ENCODE measurements at places on chromosomes 3 and 15.

GRCh38 chr3:157405457-157405856, 31.2 kb upstream of the PTX3 start:
- DNase-seq, result no peak

DNA sequence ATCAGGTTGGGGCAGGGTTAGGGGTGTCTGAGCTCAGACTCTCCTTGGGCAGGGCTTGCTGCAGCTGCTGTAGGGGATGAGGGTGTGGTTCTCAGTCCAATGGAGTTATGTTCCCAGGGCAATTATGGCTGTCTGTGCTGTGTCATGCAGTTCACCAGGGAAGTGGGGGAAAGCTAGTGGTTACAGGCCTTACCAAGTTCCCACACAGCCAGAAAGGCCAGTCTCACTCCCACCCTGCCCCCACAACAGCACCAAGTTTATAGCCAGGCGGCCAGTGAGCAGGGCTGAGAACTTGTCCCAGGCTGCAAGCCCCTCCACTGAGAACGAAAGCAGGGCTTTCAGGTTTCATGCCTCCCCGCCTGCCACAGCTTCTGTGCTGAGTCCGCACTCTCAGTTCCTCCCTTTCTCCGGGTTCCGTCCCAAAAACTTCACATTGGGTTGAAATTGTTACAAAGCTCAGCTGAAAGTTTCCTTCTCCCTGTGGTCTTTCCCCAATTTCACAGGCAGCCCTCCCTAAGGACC, 19.6 kb upstream of the CPOX start:
- no peak for DNase-seq

GRCh38 chr3:173911446-173911845, 513.9 kb downstream of the NLGN1 start:
- no peak for DNase-seq

DNA sequence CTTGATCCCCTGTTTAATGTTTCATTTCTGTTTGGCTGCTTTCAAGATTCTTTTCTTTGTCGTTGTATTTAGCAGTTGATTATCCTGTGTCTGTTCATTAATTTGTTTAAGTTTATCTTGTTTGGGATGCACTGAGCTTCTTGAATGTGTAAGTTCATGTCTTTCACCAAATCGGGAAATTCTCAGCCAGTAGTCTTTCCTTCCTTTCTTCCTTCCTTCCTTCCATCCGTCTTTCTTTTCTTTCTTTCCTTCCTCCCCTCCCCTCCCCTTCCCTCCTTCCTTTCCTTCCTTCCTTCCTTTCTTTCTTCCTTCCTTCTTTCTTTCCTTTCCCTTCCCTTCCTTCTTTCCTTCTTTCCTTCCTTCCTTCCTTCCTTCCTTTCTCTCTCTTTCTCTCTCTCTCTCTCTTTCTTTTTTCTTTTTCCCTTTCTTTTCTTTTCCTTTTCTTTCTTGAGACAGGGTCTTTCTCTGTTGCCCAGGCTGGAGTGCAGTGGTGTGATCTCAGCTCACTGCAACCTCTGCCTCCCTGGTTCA, 35.5 kb upstream of the KLF13 start:
- no peak for DNase-seq

DNA sequence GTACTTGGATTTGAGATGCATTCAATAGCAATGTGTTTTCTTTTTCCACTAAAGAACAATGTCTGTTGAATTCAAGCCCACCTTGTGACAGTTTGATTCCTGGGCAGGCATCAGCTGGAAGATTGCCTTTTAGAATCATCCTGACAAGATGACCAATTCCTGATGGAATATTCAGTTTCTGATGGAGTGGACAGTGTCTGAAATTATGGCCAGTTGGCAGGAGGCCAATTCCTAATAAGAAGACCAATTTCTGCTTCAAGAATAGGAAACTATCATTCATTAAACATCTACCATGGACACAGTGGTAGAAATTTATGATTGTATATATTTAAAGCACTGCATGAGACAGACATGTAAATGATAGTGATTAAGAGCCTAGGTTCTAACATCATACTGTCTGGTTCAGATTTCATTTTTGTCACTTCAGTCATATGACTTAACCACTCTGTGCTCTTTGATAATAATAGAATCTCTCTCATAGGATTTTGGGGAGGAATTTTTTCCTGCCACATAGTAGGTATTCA, 133.6 kb downstream of the CLSTN2 start:
- no peak for DNase-seq

- no peak for DNase-seq
Measured at GRCh38 chr3:71258526-71258925, 325.0 kb downstream of the FOXP1 start.

DNA sequence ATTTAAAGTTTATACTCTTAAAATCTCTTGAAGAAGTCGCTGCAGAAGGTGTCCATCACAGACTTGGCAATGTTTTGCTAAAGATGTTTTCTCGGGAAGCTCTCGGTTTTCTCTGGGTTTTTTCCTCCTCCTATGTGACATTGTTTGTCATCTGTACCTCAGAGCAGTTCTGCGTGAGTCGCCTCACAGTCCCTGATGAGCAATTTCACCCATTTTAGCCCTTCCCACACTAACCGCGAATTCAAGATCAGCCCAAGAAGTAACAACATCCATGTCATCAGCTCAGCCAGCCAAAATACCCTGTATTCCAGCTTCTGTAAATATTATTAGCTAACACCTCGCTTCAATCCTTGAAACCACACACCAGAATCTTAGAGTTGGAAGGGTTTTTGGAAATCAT, 224.3 kb upstream of the SETMAR start:
- no peak for DNase-seq

- DNase-seq, result no peak
Measured at GRCh38 chr3:151067158-151067557, 18.3 kb upstream of the MED12L start.

- no peak for DNase-seq
Measured at GRCh38 chr3:36075491-36075890, 304.8 kb upstream of the STAC start.

DNA sequence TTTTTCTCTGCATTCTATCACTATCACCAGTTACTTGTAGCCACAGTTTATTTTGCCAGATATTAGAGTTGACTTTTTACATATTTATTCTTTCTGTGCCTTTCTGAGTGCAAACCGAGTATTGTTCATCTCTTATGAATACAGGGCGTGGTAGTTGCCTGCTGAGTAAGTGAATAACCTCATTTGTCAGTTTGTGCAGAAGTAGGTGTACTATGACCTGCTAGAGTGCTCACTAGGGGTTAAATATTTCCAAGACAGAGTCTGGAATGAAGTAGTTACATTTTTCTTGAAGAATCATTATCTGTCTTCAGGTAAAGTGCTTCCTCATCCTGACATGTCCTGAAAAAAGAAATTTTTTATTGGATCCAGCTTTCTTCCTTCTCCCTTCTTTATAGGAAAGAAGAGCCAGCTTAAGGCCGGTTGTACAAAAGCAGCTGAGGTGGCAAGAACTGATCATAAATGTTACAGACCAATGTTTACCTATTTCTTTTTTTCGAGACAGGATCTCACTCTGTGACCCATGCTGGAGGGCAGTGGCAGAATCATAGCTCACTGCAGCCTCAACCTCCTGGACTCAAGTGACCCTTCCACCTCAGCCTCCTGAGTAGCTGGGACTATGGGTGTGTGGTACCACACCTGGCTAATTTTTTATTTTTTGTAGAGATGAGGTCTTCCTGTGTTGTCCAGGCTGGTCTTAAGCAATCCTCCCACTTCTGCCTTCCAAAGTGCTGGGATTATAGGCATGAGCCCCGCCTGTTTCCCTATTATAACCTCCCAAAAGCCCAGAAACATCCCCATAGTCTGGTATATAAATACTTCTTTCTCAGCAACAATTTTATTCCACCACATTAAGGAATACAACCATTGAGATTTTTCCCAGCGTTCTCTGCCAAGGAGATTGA, 182.5 kb downstream of the TPRG1 start:
- no peak for DNase-seq

DNA sequence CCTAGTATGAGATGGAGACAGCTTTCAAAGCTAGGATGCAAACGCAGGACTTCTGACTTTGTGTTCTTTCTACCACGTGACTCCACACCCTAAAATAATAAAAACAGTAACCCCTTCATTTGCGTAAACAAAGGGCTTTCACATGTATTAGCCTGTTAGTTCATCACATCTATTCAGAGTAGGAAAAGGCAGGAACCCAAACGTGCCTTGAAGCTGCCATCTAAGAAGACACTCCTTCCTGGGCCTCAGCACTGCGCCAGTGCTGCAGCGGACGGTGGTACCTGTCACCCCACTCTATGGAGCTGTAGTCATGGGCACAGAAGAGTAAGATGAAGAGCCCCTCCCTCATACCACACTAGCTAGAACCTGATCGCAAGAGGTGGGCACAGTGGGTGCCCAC, 34.3 kb downstream of the PLD1 start:
- no peak for DNase-seq

- DNase-seq, result no peak
Measured at GRCh38 chr3:135213822-135214221, 418.8 kb downstream of the EPHB1 start.

GRCh38 chr3:118151164-118151563, 883.5 kb downstream of the IGSF11 start:
- DNase-seq, result no peak

DNA sequence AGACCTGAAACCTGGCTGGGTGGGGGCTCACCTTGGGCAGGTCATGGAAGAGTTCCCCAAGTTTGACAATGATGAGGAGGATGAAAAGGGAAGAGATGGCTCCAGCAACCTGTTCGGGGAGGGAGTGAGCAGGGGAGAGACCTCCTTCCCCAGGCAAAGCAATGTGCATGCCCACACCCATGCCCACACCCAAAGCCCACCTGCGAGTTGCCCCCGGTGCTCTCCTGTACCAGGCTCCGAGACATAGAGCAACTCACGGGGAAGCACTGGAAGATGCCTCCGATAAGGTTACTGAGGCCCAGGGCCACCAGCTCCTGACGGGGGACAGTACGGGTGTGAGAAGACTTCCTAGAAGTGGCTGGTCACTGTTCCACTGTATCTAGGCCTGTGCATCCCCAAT, 4.9 kb downstream of the SLC26A6 start:
- DNase-seq, result no peak

DNA sequence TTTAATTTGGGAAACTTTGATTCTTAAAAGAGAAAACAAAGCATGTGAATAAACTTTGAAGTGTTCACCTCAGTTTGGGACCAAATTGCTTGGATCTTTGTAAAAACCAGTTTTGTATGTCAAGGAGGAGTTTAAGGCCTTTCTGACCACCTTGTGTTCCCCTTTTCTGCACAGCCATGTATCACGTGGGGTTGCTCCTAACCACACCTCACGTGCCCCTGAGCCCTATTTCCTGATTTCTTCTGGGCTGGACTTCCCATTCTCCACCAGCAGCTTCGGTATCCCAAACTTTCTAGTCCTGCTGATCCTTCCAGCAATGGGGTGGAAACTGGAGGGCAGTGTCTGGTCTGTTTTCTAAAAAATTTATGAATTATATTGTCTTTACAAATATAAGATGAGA, 76.4 kb upstream of the STT3B start:
- no peak for DNase-seq

DNA sequence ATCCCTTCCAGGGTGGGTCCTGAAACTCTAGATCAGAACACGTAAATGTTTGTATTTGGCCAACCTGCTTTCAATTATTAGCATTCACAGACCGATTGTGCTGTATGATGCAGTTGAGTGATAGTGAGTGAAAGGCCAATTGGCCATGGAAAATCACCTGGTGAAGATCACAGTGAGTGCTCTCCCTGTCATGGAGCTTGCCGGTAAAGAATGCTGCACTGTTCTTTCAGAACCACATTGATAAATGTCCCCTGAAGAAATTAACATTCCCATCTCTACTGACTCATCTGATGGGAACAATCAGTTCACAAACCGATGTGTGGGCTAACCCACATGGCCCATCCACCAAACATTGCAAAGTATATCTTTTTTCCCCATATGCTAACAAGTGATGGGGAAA, 324.8 kb upstream of the TBL1XR1 start:
- DNase-seq, result no peak

DNA sequence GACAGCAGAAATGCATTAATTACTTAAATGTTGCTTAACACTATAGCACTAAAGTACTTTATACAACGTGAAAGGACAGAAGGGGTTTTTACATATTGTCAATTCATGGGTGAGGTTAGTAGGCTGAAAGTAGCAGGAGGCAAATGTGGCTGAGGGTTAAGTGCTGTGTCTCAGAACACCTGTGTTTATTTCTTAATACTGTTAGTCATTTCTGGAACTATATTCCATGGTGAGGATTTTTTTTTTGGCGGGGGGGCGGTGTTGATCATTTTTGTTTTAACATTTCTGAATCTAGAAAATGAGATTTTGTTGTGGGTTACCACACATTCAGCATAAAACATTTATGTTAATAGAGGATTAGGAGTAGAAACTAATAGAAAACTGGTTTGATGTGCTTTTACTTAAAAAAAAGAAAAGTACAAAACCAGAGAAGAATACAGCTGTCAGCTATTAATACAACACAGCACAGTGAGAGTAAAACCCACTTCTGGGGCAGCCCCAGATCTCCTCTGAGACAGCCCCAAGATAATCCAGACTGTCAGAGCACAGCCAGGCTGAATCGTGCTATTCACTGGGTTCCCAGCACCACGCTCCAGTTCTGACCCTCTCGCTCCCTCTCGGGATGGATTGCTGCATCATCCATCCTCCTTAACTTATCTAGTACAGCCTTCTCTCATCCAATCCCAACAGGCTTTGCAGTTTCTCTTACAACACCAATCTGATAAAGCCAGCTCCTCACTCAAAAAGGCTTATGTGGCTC, 307.7 kb downstream of the TUSC7 start:
- no peak for DNase-seq

DNA sequence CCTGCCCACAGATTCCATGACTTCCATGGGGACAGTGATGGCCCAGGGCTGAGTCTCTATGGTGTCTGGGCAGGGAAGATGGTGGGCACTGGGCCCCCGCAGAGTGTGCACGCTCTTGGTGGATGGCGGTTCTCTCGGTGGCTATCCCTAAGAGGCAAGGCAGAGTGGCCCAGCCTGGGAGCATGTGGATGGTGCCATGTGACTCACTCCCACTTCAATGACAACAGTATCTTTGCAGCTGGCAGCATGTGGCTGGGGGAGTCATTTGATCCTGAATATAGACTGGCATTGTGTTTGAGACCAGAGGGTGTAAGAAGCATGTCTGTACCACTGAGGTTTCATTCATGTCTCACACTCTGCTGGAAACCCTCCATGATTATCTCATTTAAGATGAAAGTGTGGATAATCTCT, 101.2 kb downstream of the CORO2B start:
- DNase-seq, result no peak

DNA sequence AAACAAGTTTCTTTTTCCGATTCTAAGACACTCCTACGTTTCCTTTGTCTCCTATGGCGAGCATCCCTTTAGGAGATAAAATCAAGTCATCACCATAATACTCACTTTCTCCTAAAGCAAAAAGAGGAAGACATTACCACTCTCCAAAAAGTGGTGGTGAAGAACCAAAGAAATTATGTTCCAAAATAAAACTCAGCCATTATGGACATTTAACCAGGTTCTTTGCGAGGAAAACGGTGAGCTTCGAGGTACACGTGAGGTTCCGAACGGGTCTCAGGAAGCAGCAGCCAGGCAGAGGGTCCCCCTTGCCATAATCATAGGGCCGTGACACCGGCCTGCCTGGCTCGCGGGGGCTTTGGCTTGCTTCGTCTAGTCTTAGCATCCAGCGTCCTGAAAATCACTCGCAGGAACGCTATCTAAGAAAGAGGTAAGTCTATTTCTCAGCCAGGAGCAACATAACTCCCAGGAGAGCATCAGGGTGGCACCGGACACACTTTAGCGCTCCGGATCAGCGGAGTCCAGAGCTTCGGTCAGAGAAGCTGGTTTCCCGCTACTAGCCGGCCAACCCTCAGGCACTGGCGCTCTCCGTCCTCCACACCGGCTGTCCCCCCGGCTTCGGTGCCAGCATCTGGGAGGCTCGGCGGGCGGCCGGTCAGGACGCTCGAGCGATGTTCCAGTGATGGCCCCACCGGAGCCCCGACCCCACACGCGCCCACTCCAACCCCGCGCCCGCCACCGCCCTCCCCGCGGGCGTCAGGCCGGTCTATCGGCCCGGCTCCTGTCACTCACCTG, 581 bp downstream of the IP6K1 start:
- no peak for DNase-seq

Data from right renal cortex interstitium (tissue), 3 donors.